ENCODE measurements at places on chromosomes 7 and 10. TPM values are rescaled to one million over a fixed set of nuclear protein-coding genes. Genes with fewer than 3 reads are reported as not detected.

DNA sequence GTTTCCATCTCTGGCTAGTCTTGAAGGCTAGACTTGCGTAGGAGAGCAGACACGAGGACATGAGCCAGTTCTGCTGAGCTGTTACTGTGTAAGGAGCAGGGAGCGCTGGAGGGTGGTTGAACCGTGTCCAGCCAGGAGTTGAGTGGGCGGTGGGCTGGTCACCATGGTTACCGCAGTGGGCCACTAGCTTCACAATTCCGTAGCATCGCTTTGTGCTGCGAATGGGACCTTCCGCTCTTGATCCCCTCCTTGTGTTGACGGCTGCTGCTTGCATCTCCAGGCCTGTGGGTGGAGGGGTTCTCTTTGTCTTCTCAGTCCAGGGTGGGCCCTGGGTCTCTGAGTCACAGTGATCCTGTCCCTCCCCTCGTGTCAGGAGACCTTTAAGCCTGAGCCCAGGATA is 49.4 kb upstream of the OCM start:
- DNase-seq = peak; percentile 68

GRCh38 chr10:43076876-43077420 is at the start of gene RET:
TSS of gene RET (plus strand) at chr10:43077069. CDS start at chr10:43077259, 190 bp downstream.
- DNase-seq = no peak

DNA sequence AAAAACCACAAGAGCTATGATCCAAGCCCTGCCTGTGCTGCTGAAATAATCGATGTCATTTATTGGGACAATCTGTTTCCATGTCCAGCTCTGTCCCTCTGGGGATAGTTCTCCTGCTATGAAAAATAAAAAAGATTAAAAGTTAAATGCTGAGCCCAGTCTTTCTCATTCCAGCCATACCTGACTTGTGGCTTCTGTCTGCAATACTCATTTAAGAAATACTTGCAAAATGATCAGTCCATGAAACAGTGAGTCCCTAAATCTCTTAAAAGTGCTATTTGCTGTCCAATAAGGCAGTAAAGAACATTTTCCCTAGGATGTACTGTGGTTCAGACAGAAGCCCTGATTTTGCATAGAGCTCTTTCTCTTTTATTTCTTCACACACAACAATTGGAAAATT is 91.7 kb downstream of the SLC16A9 start:
- no peak for DNase-seq

ARHGEF5 gene
- 2.7 TPM for total RNA-seq

Measured in neural crest cell (in vitro differentiated cells).